ENCODE measurements at places on chromosomes 13 and 19. TPM values are rescaled to one million over a fixed set of nuclear protein-coding genes. Genes with fewer than 3 reads are reported as not detected.

The ADGRE3 gene
- not detected for total RNA-seq

DNA sequence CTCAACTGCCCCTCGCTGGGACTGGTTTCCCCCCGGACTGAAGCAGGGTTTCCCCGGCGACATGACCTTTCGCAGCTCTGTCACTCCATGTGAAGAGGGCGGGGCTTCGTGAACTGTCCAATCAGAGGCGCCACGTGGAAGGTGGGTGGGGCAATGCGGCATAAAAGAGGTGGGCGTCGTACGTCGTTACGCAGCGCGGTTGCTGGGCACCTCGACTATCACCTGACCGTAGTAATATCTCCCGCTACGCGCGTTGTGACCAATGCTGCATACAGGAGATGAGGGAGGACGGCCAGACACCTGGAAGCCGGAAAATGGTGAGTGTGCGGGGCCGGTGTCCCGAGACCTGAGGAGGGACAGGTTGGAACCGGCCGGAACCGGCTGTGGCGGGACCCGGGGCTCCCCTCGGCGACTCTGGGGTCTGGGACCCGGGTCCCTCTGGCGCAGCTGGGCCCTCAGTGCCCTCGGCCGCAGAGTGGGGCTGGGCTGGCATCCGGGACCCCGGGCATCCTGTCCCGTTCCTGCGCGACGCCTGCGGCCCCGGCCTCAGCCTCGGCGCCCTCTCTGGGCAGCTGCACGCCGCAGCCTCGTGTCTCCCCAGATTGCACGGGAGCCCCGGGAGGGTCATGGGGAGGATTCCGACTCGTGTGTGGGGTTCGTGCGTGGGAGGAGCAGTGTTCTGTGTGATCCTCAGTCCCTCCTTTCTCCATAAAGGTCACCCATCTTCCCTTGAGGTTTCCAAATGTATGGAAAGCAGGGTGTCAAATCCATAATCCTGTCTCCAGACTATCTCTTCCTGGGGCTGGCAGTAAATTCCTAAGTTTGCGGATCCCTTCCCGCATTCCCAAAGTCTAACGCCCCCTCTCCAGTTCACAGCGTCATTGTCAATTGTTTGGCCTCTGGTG, 32.2 kb downstream of the ZNF136 start:
- no peak for DNase-seq

DNA sequence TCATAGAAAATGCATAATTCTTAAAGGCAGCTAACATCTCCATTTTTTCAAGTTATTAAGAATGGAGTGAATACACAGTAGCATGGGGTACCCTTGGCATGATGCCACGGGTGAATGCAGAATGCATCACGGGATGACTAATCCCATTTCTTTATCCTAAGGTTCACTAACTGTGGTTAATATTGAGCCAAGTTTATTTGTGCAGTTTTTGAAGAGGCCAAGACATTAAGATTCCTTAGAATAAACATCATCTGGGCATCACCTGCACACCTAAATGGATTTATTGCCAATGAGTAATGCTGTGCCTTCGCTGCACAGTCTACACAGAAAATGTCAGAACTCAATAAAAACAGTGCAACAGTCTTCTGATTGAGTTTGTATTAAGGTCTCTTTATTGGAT, 333.1 kb downstream of the GPC6 start:
- DNase-seq: no peak

The LGALS7B gene
- 0.64 TPM for total RNA-seq

The CHST8 gene
- 0.36 TPM for total RNA-seq

- DNase-seq: peak; percentile 91
Measured at GRCh38 chr13:24995225-24995804, 100.6 kb upstream of the PABPC3 start.

The CYP2A7 gene
- not detected for total RNA-seq
